ENCODE measurements at places on chromosomes 2 and 18.

DNA sequence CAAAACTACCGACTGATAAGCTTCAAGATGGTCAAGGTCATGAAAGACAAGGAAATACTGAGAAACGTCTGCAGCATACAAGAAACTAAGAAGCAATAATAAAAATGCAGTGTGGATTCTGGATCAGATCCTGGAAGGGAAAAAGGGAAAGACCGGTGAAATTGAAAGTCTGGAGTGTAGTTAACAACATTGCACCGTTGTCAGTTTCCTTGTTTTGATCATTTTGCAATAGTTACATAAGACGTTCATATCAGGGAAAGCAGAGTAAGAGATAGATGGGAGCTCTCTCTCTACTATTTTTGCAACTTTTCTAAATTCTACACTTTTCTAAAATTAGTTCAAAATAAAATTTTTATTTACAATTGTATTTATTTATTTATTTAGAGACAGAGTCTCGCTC is 15.0 kb upstream of the ZNF407 start:
- no peak for DNase-seq

DNA sequence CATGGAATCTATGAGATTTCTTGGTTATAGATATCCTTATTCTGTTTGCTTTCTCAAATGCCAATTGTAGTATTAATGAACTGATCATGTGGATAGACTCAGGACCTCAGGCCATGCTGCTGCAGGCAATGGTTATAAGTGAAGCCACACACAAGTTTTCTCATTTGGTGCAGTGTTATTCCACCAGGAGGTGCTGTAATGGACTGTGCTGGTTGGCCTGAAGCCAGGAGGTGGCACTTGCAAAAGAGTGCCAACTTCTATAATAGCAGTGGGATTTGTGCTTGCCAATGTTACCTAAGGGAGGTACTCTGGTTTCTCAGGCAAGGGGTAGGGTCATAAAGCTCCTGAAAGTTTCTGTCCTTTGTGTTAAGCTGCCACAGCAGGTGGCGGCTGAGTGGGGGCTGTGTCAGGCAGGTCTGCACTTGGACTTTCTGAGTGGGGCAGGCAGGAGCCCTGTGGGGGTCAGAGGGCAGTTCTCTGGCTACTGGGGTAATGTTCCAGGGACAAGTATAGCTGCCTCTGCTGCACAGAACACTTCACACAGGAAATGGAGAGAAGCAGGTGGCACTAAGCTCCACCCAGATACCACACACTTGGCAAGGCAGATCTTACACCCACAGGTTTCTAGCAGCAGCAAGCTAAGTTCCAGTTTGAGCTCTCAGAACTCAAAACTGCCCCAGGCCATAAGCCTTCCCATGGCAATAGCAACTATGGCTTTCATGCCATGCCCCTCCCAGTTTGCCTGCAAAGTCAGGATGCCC is 352.6 kb upstream of the CWC22 start:
- DNase-seq: no peak

GRCh38 chr2:30403592-30404312 is 43.3 kb upstream of the LCLAT1 start:
- DNase-seq: no peak

DNA sequence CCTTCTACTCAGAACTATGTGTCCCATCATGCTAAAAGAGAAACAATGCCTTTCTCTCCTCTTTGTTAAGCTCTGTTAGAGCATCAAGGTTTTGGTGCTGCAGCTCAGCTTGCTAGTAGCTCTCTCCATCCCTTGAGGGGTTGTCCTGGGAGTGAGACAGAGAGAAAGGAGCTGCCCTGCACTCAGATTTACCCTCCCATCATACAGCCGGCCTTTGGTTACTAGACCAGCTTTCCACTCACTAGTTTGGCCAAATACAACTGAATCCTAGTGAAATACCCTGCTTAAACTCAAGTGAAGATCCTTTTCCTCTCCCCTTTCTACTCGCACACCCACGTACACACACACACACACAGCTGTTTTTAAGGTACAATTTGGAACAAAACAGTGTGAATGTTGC is 2.3 kb upstream of the CHN1 start:
- DNase-seq: no peak

DNA sequence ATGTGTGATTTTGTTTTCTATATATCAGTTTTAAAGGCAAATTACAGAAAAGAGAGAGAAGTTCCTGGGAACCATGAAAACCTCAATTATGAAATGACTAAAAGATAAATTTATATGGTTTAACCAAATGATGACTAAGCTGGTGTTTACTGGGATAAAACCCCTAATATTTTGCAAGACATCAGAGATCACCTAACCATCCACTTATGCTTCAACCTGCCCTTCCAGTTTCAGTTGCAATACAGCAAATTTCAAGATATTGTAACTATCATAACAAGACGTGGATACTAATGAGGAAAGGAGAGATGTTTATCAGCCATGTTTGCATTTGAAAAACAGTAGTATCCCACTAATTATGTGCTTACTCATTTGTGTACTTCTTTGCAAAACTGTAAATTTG is 108.2 kb downstream of the GAREM1 start:
- no peak for DNase-seq

DNA sequence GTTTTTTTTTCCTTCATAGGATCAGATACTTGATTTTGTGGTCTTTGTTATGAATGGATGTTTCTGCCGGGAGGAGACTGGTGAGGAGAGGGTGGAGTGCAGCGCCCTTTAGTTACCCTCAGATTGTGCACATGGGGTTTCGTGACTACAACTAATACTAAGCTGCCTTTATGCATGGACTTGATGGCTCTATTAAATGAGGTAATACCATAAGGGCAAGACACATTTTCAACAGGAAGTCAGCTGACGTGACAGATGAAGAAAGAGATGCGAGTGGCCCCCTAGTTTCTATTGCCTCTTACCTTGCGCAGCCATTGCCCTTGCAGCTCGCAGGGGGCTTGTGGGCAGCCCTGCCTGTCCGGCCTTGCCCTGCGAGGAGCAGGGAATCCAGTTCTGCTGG is 24.4 kb downstream of the ZNF407 start:
- no peak for DNase-seq

- no peak for DNase-seq
Observed at GRCh38 chr18:47999801-48000248, 69.4 kb upstream of the SMAD2 start.

DNA sequence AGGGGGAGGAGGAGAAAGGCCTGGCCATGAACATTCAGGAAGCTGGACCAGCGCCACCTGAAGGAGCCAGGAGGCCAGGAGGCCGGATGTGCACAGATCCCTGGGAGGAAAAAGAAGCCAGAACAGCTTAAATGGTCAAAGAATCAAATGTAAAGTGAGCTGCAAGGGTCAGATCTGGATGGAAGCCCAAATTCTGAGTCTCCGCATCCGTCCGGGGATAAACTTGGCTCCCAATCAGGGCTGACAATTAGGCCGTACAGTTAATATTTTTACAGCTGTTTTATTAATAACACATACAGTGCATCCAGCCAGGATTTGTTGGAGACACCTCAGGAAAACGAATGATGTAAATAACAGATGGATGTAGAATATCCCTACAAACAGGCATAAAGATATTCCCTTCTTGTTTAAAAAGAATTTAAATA is 495.1 kb upstream of the TCF4 start:
- no peak for DNase-seq

- no peak for DNase-seq
Observed at GRCh38 chr2:88680266-88680902, 11.1 kb upstream of the RPIA start.

- DNase-seq: no peak
Observed at GRCh38 chr2:24272907-24273306, 87.4 kb downstream of the ITSN2 start.

GRCh38 chr2:123958011-123958410 is 67.1 kb upstream of the CNTNAP5 start:
- DNase-seq: no peak

DNA sequence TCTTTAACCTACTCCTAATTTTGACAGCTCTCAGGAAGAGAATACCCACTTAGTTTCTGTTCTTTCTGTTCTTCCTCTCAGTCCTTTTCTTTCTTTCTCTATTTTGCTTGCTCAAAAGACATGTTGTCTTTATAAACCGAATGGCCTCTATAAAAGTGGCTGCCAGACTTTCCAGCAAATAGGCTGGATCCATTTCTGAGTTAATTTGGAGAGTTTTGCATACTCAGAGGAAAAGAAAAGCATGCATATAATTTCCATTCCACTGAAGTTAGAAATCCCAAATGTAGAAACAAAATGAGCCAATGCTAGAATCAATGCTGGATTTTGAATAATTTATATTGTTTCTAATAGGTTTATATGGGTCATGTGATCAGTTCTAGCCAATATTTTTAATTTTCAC is 65.9 kb downstream of the FAM124B start:
- DNase-seq: no peak

DNA sequence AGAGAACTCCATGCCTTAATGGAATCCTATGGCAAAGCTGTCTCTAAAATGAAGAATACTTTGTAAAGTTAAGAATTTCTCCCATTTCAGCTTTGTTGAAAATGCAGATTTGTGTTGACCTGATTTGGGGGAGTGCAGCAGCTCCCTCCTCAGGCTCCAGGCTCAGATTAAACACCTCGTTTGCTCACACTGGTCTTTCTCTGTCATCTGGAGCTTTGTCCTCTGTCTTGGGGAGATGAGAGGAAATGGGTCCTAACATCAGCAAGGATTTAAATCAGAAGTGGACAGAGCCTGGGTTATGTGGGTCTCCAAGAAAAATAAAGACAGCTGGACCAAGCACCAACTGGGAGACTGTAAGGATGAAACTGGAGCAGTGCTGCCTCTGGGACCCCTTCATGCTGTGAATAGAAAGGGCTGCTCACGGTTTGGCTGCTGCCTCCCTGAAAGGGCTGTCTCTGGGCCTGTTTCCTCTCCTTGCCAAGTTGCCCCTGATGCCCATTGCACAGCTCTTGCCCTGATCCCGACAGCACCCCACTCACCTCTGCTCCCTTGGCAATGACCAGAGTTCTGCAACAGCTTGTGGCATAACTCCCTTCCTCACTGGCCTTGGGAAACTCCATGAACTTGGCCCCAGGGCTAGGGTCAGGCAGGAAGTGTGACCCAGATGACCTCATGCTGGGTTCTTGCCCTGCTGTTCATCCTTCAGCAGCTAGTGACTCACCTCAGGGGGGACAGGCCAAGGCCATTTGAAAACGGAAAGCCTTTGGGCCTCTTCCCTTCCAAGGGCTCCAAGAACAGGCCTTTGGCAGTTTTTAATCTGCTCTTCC is 197.2 kb downstream of the CYP26B1 start:
- DNase-seq: no peak

DNA sequence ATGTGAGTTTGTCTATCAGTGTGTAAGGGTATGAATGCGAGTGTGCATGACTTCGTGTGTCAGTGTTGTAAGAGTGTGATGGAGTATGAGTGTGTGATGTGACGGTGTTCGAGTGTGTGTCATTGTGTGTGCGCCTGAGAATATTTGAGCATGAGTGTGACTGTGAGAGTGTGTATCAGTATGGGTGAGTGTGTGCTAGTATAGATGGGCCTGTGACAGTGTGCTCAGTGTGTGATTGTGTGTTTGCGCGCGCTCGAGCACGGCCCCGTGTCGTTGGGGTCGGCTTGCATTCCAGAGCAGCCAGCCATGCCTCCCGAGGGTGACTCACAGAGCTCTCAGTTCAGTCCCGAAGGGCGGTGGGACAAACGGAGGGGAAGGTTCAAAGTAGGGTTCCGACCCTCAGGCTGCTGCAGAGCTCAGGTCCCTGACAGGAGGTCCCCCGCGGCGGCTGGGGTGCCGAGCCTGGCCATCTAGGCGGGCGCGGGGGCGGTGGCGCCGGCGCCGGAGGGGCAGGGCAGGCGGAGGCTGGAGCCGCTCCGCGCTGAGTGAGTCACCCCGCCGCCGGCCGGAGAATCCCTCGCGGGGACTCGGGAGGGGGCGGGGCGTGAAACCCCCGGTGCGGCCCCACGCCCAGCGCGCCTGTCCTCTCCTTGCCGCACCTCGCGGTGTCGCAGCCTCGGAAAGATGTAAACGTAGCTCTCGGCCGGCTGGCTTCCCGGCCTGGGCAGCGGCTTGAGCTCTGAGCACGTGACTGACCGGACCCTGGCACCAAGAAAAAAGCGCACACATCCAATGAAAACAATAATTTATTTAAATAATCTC is 3.8 kb downstream of the DLX2 start:
- no peak for DNase-seq

- DNase-seq: no peak
Observed at GRCh38 chr18:76134628-76135027, 360.4 kb downstream of the ZNF516 start.

DNA sequence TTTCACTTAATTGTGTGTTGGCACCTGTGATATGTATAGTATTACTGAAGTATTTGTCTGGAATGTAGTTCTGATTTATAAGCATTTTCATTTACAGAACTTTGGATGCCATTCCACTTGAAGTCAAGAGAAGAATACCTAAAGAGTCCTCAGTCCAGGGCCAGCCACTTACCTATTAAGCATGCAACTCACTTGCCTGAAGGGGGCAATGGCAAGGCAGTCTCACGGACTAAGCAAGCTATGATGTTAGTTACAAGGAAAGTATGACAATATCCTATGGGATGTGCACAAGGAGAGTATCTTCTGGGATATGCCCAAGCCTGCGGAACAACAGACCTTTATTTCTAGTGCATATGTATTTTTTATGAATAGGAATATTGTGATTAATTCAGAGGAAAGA is 369.4 kb upstream of the GCFC2 start:
- DNase-seq: no peak

- no peak for DNase-seq
Observed at GRCh38 chr18:41165625-41166024, 789.4 kb upstream of the PIK3C3 start.

DNA sequence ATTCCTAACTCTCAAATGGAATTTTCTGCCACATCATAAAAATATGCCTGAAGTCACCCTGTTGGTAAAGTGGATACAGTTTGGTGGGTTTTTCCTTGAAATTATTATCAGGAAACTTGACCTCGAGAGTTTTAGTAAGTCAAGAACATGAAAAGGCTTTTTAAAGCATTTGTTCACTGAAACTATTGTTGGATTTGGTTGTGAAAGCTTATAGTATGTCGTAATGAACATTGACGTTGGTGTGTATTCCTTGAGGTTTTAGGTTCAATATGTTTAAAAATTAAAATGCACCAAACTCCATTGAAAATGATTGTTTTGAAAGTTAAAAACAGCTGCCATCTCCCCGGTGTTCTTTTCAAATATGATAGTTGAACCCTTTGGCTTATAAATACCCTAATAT is 30.8 kb downstream of the AOX1 start:
- DNase-seq: no peak

GRCh38 chr18:55338978-55339650 is 248.9 kb downstream of the TCF4 start:
- DNase-seq: peak; percentile 48

Measured in NCI-H2171 treated with DMSO at 0.1 percent for 48 hours (cell line).